Stomach (tissue), 19 donors: ENCODE measurements at places on chromosomes 3 and 15.

- DNase-seq: no peak
Measured at GRCh38 chr3:55471522-55472280, 15.4 kb downstream of the WNT5A start.

GRCh38 chr3:125051205-125051604 is 4.6 kb downstream of the HEG1 start:
- DNase-seq: no peak

DNA sequence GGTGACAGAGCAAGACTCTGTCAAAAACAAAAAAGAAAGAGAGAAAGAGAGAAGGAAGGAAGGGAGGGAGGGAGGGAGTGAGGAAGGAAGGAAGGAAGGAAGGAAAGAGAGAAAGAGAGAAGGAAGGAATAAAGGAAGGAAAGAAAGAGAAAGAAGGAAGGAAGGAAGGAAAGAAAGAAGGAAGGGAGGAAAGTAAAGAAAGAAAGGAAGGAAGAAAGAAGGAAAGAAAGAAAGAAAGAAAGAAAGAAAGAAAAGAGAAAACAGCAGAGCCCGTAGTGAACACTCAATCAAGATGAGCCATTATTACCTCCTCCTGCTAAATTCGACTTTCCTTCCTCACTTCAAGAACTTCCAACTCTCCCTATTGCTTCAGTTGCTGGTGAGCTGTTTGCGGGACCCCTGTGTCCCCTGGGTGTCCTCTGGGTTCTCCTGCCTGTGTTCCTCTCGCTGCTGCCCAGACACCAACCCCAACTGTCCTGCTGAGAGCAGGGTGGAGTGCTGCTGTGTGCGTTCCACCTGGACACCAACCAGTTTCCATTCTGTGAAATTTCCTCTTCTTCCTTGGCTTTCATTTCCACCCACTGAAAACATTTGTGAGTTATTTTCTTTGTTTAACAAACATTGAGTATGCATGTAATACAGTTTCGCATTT is 266.4 kb downstream of the FAM43A start:
- no peak for DNase-seq

- peak; percentile 13 for DNase-seq
Measured at GRCh38 chr3:26560081-26560480, 62.5 kb upstream of the LRRC3B start.

- no peak for DNase-seq
Measured at GRCh38 chr3:23068016-23068728, 135.0 kb upstream of the UBE2E2 start.

DNA sequence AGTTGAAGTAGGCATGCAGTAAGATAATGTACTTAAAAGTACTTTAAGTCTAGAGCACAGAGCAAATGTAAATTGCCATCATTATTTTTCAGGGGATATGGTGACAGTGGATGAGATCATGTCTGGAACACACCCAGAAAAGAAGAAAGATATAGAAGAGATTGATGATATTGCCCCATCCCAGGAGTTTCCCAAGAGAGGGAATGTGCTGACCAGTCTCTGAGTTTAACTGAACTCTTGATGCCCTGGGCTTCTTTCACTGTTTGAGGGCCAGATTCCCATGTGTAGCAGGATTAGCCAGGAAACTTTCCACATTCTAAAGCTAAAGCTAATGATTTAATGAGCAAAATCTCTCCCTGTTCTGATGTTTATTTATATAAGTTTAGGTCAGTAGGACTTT is 366.8 kb upstream of the UMPS start:
- peak; percentile 74 for DNase-seq

DNA sequence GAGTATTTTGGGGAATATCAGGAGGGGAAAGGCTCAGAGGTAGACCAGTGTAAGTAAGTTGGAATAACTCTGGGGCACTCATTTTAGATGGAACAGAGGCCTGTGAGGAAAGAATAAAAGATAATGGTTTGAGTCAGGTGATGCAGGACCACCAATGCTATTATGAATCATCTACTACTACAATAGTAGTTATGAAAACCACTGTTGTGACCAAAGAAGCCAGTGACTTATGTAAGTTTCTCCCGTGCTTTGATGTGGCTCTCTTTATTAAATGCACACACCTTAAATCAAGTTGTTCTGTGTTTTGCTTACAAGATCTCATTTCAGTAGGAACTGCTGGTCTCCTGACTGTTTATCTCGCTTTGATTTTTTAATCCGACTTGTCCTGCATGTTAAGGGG is 13.1 kb upstream of the GUCA1C start:
- no peak for DNase-seq

DNA sequence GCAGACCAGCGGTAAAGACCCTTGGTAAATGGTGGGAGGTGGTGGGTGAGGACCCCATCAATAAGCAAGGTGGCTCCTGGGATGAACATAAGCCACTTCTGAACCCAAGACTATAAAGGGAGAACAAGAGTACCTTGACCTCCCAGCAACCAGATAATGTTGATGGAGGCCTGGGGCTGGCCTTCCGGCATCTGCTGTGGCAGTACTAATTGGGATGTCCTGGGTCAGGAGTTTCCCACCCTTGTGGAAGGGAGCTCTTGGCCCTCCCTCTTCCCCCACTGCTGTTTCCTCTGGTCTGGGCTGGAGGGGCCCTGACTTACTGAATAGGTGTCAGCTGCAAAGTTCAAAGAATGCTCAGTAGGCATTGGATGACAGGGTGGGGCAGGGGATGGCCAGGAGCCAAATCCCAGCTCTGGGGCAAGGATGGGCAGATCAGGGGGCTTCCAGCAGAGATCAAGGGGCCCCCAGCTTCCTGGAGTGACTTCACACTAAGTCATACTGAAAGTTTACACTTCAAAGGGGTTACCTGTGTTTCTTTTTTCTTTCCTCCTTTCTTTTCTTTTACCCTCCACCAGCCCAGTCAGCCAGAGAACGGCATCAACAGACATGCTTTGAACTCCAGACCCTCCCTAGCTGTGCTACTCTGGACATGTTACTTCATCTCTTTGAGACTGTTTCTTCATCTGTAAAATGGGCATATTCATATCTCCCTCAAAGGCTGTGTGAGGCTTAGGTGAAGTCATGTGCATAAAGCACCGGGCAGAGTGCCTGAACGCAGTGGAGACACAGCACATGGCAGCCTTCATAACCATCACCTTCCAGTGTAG is 1.5 kb downstream of the RBP1 start:
- peak; percentile 16 for DNase-seq

DNA sequence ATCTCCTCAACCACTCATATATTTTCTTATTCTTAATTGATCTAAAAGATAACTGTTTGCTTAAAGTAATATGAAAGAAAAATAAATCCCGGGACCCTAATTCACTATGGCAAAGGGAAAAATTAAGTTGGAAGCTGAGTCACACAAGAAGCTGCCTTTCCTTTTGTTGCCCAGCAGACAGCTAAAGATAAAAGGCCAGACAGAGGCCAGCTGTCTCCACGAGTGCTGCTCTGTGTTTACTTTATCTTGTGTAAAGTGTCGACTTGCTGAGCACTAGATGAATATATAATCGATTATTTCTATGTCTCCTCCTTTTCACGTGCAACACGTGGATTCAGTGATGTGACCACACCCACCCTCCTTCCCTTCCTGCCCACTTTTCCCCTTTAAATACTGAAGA is 52.8 kb upstream of the NSMCE3 start:
- peak; percentile 16 for DNase-seq
